ENCODE measurements at places on chromosomes 5 and 9.
A peak's percentile ranks its signal among the peaks of the same experiment; 100 is the strongest.

- no peak for DNase-seq
Measured at GRCh38 chr5:170247363-170247762, 14.6 kb downstream of the C5orf58 start.

- no peak for DNase-seq
Measured at GRCh38 chr9:87300915-87301314, 196.8 kb upstream of the DAPK1 start.

- DNase-seq = no peak
Measured at GRCh38 chr9:106693558-106693957, 169.4 kb upstream of the ZNF462 start.

GRCh38 chr5:111530298-111530740 lies 18.0 kb upstream of the STARD4 start:
- peak; percentile 16 for DNase-seq

DNA sequence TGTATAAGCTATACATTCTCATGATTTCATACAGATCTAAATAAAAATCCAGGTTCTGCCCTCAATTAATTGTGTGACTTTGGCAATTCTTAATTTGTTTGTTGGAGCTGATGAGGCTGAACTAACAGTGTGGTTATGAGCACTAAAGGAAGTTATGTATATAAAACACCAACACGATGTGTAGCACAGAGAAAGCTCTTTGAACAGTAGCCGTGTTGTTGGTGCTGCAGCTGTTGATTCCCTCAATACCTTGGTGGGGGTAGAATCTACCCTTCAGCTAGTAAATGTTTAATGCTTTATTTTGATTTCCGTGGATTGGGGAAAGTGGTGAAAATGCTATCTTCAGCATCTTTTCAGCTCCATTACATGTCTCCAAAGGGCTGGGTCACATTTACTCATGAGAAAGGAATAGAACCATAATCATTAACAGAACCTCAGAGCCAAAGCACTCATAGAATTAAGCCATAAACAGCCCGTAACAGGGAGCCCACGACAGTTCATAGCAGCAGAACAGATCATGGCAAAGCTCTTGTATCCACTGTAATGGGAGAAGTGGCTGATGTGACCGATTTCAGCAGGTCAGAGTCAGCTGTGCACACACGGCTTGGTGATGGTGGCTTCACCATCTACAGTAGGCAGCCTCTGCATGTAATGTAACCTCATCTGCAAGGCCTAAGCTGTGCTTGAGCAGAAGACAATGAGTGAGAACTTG lies 332.7 kb downstream of the DIRAS2 start:
- no peak for DNase-seq

DNA sequence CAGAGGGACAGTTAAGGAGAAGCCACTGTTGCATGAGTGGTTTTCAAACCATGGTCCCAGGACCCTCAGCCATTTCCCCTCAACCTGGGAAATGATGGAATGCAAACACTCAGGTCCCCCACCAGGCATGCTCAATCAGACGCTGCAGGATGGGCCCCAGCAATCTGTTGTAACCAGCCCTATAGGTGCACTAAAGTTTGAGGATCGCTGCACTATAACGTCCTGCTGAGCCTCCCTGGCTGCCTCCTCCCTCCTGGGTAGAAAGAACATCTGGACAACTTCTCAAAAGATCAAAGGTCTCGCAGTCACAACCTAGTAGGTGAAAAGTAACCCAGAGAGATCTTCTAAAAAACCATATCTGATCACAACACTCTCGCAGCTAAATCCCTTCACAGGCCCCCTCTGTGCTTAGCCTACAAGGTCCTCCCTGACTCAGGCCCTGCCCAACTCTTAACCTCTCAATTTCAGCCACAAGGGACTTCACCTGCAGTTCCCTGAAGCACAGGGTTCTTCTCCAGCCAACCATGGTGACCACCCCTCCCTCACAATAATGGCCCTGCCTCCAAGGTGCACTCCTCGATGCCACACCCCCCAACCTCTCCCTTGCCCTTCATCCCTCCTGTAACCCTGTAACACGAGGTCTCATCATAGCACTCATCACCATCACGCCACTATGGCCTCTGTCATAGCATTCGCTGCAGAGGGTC lies 3.5 kb downstream of the SHB start:
- no peak for DNase-seq

- no peak for DNase-seq
Measured at GRCh38 chr9:79610791-79611614, 39.2 kb downstream of the TLE4 start.

- no peak for DNase-seq
Measured at GRCh38 chr9:5326893-5327548, 12.7 kb downstream of the RLN1 start.

- DNase-seq = no peak
Measured at GRCh38 chr5:99589424-99589823, 660.6 kb upstream of the CHD1 start.

- DNase-seq = no peak
Measured at GRCh38 chr5:108093186-108093585, 288.7 kb downstream of the FBXL17 start.

- DNase-seq = no peak
Measured at GRCh38 chr5:81233080-81233634, at the start of gene CKMT2. TSS of gene CKMT2 (plus strand) at chr5:81233322. CDS start at chr5:81251133, 17,811 bp downstream.

DNA sequence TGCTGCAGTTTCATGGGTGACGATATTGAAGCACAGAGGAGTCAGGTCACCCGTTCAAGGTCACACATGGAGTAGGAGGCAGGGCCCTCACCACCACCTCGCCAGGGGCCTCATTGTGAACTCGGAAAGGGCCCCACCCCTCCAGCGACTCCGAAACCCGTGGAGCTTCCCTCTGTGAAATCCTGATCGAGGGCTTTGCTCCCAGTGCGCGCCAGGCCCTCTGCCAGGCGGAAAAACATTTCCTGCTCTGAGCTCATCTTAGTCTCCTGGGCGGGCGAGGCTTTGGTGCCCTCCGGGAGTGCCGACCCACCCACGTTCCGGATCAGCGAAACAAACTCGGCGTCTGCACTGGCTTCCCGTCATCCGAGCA lies 75.0 kb upstream of the FCN1 start:
- DNase-seq = no peak
